Bone marrow (tissue), 2 donors: ENCODE measurements at places on chromosomes 11 and 22.

GRCh38 chr11:40388097-40388818 is 1071.2 kb downstream of the LRRC4C start:
- DNase-seq = no peak

DNA sequence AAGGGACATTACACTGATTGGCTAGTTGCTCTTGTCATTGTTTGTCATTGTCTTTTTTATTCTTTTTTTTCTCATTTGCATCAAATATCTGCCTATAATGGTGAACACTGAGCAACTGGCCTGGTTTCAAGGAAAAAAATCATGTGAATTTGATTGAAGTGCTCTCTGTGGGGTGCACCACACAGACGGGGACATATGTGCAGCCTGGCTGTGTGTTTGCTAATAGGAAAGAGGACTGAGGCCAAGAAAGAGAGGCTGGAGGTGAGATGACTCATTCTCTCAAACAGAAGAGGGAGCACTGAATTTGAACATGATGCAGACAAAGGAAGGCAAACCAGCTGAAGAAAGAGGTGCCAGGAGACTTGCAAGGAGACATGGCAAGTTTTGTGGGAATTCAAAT is 684.9 kb upstream of the CCDC90B start:
- no peak for DNase-seq

GRCh38 chr11:11421509-11421908 is 68.5 kb upstream of the CSNK2A3 start:
- no peak for DNase-seq

- no peak for DNase-seq
Observed at GRCh38 chr11:86034710-86035109, 34.2 kb downstream of the PICALM start.
